Stimulated activated CD4-positive, alpha-beta T cell treated with anti-CD3 and anti-CD28 coated beads, Interleukin-1b, Interleukin-23, amount 100 ng/mL, for 1 hour (primary cell): ENCODE measurements at places on chromosomes 1 and 21.

GRCh38 chr1:77642196-77642595 is 40.3 kb downstream of the ZZZ3 start:
- no peak for DNase-seq

- no peak for DNase-seq
Measured at GRCh38 chr1:150807249-150808023, 624 bp downstream of the CTSK start.

DNA sequence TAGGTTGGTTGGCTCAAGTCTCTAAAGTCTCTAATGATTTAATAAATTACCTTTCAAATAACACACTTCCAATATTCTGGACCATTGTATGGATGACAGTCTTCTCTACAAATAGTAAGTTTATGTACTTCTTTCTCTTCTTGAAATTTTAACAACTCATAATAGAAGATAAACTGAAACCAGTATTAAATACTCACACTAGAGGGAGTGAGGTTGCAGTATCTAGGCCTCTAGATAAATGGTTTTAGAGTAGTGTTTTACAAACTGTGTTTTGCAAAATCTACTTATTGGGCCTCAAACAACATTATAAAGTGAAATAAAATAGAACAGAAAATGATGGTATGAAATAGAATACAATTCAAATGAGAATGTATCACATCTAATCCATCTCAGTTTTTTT is 479.9 kb upstream of the BRINP3 start:
- DNase-seq, result no peak

DNA sequence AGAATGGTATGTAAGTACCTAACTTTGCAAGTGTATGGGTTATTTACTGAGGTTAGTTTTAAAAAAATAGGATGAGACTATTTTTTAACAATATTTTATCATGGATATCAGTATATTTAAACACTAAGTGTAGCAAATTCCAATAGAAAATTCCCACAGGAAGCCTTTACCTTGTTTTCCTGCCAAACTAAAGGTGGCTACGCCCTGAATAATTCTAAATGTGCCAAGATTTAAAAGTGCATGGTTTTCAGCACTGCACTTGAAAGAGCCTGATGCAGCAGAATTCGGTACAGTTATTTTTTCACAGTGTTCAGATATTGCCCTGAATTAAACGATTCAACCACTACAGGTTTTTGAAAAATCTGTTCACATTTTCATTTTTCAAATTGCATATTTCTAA is 1622.8 kb upstream of the B3GALT2 start:
- DNase-seq, result no peak

DNA sequence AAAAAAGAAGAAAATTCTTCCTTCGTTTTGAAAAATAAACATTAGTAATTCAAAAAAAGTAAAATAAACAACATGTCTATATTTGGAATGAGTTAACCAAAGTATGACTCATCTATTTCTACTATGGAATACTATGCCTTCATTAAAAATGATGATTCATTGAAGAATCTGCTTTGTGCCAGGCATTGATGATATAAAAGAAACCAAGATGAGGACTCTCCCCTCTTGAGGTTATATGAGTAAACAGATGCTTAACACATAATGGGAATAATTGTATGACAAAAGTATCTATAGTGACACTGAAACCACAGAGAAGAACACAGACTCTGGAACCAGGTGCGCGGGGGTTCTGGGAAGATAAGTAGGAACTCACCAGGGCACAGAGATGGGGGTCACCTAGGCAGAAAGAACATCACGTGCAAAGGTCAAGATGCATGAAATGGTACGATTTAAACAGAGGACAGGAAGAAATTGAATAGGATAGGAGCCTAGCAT is 18.8 kb downstream of the ELF3 start:
- DNase-seq, result no peak

GRCh38 chr21:27122686-27123085 is 155.8 kb upstream of the ADAMTS5 start:
- no peak for DNase-seq

DNA sequence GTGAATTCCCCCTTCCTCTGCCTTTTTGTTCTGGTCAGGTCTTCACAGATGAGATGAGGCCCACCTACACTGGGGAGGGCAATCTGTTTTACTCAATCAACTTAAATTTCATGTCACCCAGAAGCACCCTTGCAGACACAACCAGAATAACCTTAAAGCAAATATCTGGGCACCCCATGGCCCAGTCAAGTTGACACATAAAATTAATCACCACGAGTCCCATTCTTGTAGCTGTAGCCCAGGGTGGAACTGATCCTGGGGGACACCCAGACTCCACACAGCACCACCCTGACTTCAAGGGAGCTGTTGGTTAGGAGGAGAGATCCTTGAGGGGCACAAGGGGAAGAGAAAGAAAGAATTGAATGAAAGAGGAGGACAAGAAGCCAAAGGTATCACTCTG is 23.1 kb downstream of the CAPN9 start:
- no peak for DNase-seq

DNA sequence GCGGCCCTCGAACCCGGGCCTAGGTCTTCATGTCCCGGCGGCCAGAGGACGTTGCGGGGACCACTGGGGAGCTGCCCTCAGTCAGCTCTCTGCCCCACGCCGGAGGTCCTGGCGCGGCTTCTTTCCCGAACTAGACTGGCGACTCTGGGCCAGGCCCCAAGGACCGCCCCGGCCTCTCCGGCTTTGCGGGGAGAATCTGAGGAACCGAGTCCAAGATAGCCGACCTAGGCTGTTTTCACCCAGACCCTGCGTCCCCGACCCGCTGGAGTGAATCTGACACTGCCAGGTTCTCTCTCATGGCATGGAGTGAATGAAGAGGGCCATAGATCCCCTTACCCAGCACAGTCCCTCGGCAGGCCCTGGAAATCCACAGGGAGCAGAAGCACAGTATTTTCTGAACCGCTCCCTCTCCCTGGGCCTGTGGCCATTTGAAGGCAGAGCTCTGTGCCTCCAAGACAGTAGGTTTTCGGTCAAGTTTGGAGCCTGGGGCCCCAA is 9.9 kb upstream of the BARHL2 start:
- no peak for DNase-seq

DNA sequence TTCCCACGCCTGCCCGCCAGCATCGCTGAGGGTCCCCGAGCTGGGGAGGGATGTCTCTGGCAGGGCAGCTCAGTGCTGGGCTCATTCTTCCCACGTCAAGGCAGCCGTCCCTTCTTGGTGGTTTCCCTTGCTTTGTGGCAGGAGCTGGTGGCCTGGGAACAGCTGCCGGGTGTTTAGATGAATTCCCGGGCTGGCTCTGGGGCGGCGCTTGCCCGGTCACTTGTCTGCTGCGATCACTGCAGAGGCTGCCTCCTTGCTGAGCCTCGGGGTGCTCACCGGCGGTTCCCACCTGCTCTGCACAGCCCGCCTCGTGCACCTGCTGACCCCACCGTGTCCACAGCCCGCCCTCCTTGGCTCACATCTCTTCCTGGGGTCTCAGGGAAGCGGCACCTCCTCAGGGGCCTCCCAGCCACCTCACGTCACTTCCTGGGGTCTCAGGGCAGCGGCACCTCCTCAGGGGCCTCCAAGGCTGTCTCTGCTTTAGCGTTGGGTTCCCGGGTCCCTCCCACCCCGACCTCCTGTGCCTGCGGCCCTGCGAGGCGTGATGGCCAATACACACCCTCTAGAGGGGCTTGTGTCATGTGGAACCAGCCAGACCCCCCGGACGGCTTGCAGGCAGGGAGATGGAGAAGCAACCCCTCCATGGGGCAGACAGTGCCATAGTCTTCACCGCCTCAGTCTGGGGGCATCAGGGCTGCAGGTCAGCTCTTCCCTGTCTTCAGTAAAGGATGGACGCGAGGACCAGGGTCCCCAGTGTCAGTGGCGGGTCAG is 13.5 kb downstream of the COL18A1 start:
- DNase-seq, result no peak

GRCh38 chr1:64934115-64934877 is 32.1 kb downstream of the JAK1 start:
- DNase-seq, result no peak

GRCh38 chr21:25039461-25040380 is 567.6 kb downstream of the MRPL39 start:
- DNase-seq, result no peak

DNA sequence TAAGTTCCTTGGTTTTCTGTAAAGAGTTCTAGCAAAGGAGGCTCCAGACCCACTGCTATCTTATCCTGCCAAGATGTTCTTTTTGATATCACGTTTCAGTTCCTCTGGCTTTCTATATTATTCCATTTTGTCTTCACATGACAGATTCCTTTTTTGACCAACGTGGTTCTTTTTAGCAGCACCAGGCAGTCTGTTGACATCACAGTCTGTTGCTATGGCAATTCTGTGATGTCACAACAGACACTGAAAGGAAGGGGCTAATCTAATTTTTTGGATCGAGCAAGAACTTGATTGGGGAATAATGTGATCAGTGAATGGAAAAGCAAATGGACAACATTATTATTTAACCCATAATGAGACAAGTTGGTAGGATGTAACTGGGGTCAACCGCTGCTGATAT is 64.5 kb upstream of the GOLT1A start:
- DNase-seq, result no peak

DNA sequence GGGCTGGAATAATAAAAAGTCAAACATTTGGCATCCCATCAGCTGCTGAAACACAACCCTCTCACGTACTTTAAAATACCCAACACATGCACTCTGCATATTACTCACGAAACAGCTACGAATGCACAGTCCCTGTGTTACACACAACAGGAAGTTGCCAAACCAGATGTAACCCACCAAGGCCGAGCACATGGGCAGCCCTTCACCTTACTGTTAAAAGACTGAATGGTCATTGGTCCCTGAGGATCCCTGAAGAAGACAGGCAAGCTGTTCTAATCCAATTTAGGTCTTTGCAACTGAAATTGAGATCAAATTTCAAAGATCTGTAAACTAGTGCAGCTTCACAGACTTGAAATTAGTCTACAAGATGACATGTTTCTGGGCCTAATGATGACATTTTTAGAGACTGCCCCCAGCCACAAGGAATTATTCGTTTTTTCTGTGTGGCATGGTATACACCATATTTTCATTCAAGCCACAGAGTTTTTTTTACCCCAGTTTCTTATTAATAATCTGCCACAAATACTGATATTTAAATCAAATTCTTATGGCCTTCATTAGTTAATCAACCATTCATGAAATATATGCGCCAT is 25.6 kb upstream of the IER5 start:
- DNase-seq, result no peak

- no peak for DNase-seq
Measured at GRCh38 chr1:91797164-91797563, 88.8 kb downstream of the TGFBR3 start.
